ENCODE measurements at places on chromosomes 16 and 17. TPM values are rescaled to one million over a fixed set of nuclear protein-coding genes. Genes with fewer than 3 reads are reported as not detected.

DNA sequence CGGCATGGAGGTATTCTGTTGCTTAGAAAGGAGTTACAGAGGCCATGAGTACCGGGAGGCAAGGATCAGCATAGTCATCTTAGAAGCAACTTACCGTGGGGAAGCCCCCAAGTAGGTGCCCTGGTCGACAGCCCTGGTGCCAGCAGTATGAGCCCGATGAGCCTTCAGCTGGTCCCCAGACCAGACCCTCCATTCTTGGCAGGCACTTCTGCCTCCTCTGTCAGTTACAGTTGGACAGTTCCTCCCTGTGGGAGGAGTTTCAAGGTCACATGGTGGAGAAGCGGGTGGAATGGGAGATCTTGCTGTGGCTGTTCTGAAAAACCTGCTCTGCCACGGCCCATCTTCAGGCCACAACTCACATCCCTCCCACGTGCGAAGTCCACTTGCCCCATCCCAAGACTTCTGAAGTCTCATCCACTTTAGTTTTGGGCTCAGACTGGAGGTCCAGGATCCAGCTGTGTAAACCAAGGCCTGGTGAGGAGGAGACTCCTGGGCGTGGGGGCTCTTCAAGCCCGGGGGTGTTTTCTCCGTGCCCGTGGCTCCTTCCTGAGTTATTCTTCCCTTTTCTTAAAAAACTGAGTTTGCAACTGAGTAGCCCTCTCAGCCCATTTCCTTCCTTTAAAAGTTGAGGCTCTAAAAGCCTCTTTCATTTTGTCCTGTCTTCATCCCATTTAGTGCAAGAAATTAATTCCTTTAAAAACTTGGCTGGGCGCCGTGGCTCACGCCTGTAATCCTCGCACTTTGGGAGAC lies 133.5 kb downstream of the SEC14L1 start:
- DNase-seq = no peak

GRCh38 chr16:71727551-71728324 lies 3.2 kb upstream of the PHLPP2 start:
- no peak for DNase-seq

Gene PGAP3
- total RNA-seq = 12.3 TPM

Gene ALOX15B
- total RNA-seq = 3.3 TPM

Gene KRT20
- not detected for total RNA-seq

DNA sequence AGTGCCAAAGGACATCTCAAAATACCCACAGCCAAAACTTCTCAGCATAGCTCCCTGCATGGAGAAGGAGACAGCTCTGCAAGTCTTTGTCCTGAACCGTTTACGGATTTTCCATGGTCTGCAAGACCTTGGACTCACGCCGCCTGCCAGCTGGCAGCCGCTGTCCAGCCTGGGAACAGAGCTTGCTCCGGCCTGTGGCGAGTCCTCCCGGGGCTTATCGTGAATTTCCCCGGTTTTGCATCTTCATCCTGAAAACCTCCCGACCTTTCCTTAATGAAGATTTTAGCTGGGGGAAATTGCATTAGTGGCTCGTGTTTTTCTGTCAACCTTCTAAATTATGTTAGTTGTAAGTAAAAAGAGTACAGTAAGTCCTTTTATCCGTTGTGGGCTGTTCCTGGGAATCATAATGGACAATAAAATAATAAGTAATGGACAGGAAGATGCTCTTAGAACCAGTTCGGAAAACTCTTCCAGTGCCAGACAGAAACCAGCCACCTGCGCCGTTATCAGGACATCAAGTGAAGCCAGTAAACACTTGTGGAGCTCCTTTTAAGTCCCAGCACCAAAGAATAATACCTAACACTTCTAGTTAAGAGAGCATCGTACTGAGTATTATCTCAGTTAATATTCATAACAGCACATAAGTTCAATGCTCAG lies 112.4 kb upstream of the NOL11 start:
- peak; percentile 85 for DNase-seq

- DNase-seq = no peak
Observed at GRCh38 chr16:62985722-62986121, 949.5 kb upstream of the CDH8 start.

Gene C16orf96
- 0.09 TPM for total RNA-seq

Gene CHST4
- not detected for total RNA-seq

Measured in posterior vena cava (tissue), 2 donors.